ENCODE measurements at places on chromosomes 5 and 9.

DNA sequence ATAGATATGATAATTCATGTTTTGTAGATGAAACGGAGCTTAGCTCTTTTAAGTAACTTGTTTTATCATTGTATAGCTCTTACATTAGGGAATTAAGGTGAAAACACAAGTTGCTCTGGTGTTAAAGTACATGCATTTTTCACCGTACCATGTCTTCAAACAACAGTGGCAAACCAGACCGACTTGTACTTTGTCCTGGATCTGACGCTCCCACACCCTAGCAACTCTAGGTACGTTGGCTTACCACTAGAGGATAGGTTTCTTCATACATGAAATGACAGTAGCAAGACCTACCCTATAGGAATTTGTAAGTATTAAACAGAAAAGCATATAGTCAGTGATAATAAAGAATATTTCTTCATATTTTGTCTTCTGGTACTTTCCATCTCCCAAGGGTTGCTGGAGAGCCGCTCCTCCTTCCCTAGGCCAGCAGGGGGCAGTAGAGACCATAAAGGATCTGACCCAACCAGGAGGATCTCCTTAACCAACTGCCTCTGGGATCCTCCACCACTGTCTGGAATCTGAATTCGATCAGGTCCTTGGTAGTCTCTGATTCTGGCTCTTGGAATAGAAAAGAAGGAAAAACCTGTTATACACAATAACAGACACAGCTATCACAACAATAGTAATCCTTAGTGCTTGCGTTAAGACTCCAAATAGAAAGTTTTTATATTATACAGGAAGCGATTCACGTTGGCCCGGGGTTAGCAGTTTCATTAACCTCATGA, 136.7 kb downstream of the CAVIN4 start:
- peak; percentile 69 for DNase-seq

- no peak for DNase-seq
Observed at GRCh38 chr5:80852331-80853245, 107.6 kb upstream of the RASGRF2 start.

GRCh38 chr5:16992444-16992843, 56.4 kb upstream of the MYO10 start:
- DNase-seq, result peak; percentile 9

DNA sequence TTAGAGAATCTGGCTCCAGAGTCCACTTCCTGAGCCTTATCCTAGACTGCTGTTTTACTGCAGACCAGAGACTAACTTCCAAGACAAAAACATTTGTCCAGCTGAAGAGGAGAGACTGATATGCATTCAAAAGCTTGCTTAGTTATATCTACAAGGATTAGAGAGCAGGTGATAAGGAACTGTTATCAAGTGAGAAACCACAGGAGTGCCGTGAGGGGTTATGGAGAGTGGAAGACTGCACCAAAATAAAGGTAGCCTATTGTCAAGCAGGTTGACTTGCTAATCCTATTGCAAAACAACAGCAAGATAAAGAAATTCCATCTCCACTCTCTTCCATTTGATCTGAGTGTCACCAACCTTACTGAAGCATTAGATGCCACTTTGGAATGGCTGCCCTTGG, 139.1 kb downstream of the SCAMP1 start:
- no peak for DNase-seq

- no peak for DNase-seq
Observed at GRCh38 chr9:136098844-136099243, 3.8 kb upstream of the NACC2 start.

DNA sequence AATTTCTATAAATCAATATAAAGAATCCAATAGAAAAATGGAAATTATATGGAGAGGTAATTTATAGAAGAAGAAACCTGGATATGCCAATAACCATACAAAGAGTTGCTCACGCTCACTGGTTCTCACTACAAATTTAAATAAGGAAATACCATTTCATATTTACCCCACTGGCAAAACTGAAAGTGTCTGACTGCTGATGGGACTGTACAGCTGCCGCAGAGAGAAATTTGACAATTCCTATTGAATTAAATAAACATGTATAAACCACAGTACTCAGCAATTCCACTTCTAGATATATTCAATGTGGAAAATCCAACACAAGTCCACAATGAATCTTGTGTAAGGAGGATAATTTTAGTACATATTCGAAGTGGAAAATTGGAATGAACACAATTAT, 830.4 kb upstream of the GRAMD2B start:
- no peak for DNase-seq

DNA sequence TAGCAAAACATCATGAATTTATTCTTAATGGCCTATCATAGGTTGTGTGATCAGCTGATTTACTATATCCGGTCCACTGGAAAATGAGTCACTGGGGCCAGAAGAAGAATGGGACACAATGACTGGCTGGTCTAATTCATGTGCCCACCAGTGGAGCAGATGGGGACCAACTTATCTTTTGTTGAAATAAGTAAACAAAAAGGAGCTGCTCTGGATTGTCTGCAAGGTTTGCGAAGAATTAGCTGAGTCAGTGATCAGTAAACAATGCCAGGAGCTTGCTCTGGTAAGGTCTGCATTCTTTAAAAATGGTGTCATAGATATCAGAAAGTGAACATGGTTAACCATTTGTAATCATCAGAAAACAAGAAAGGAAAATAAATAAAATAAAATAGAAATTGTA, 128.0 kb downstream of the RASEF start:
- no peak for DNase-seq

- no peak for DNase-seq
Observed at GRCh38 chr5:76755779-76756637, 40.1 kb downstream of the F2R start.

DNA sequence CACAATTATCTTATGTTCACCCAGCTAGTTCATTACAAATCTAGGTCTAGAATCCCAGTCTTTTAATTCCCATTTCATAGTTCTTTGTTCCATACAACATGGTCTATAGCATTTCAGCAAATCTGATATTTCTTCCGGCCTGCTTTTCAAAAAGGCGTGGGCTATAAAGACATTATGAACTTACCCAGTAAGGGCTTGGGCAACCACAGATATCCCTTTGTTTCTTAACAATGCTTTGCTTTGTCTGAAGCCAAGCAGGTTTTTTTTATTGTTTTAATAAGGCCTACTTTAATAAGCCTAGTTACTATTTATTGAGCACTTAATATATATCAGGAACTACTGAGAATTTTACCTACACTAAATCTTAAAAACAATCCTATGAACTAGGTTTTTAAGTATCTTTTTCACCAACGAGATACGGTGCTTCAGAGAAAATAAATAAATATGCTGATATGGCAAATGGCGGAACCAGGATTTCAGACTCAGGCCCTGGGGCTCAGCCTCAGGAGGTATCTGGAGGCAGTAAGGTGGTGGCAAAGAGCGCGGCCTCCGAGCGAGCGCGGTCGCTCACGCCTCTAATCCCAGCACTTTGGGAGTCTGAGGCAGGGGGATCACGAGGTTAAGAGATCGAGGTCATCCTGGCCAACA, 29.7 kb downstream of the PCA3 start:
- no peak for DNase-seq

DNA sequence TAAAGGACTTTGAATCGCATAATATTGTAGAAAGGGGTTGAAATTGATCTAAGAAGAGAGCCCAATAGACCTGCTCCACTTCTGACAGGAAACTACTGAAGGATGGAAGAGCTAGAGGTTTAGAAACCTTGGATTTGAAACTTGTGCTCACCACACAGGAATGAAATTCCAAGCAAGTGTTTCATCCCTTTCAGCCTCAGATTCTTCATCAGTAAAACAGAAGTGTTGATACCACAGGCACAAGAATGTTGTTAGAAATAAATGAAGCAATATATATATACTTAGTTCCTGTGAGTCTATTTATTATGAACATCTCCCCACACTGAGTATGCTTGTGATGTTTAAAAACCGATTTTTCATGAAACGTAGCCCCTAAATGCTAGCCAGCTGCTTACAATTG, 43.8 kb downstream of the PRRC1 start:
- no peak for DNase-seq

DNA sequence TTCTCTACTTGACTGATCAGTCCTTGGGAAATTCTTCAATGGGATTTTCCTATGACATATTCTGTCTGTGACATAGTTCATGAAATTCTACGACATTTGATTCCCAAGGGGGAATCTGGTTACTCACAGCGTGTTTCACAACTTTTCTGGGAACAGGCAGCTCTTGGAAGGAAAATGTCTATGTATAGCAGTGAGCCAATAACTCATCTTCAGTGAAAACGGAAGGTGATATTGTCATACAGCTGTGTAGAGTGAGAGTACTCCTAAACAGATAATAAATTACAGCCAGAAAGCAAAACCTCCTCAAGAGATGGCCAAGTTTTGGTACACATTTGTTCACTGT, 91.4 kb downstream of the C9orf152 start:
- no peak for DNase-seq

- DNase-seq, result peak; percentile 48
Observed at GRCh38 chr5:16935231-16936149, 598 bp downstream of the MYO10 start.

GRCh38 chr9:6098431-6098830, 83.0 kb upstream of the RANBP6 start:
- DNase-seq, result no peak

DNA sequence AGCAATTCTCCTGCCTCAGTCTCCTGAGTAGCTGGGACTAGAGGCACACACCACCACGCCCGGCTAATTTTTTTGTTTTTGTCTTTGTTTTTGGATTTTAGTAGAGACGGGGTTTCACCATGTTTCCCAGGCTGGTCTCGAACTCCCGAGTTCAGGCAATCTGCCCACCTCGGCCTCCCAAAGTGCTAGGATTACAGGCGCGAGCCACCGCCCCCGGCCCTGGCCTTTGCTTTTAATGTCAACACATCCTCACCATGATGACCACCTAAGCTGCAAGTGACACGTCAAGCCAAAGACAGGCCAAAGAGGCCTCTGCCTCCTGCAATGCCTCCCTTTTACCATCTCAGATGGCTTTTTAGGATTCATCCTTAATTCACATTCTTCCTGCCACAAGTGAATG, 121.5 kb upstream of the NR5A1 start:
- no peak for DNase-seq

GRCh38 chr5:179337796-179338676, 7.2 kb downstream of the ADAMTS2 start:
- no peak for DNase-seq

GRCh38 chr9:109986521-109986991, 206.6 kb downstream of the PALM2AKAP2 start:
- DNase-seq, result no peak
